ENCODE measurements at places on chromosomes 7 and 10.

- DNase-seq = no peak
Observed at GRCh38 chr10:16843252-16843870, 26.1 kb upstream of the RSU1 start.

- DNase-seq = no peak
Observed at GRCh38 chr7:32616625-32617024, 121.3 kb downstream of the AVL9 start.

DNA sequence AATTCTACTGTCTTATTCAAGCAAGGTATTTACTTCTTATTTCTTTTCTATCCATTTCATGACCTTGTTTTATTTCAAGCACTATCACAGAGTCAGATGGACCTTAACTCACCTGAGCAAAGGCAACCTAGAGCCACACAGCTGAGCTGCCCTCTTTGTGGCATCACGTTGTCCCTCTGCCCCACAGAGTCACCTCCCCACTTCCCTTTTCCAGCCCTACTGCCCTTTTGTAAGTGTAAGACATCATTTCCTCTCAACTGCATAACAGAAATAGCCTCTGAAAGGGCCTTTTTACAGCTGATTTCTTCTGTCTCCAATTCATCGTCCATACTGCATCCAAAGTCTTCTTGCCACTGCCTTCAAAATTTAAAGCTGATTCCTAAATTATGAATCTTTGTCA, 946.0 kb downstream of the NRG3 start:
- DNase-seq = no peak

GRCh38 chr10:110802551-110803238, 69.0 kb upstream of the PDCD4 start:
- no peak for DNase-seq

DNA sequence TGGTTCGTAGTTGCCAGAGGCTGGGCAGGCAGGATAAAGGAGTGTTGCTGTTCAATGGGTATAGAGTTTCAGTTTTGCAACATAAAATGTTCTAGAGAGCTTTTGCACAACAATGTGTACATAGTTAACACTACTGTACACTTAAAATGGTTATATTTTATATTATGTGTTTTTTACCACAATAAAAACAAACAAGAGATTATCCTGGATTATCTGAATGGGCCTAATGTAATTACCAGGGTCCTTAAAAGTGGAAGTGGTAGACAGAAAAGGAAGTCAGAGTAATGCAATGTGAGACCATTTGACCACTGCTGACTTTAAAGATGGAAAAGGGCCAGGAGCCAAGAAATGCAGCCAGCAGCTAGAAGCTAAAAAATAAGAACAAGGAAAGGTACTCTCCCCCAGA, 159.7 kb downstream of the SGMS1 start:
- DNase-seq = no peak

DNA sequence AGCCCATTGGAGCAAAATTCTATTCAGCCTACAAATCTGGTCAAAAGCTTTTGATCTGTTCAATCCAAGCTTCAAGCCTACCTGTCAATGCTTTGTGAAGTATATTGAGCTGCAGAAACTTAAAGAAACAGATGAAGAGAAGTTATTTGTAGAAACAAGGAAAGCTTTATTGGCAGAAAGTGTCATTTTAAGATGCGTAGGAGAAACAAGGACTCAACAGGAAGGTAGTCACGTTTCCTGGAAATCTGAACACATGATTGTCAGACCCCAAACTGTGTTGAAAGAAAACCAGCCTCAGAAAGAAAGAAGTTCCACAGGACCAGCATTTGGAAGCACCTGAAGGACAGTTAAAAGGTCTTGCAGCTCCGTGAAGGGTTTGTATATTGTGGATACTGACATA, 34.8 kb upstream of the PURB start:
- DNase-seq = no peak

GRCh38 chr7:105776068-105776790, 100.2 kb downstream of the ATXN7L1 start:
- no peak for DNase-seq

- no peak for DNase-seq
Observed at GRCh38 chr10:11175823-11176243, 158.2 kb downstream of the CELF2 start.
